ENCODE measurements at places on chromosomes 1 and 21.

GRCh38 chr1:6638226-6638625 is 13.6 kb downstream of the THAP3 start:
- DNase-seq = no peak

GRCh38 chr1:168509210-168509609 is 34.6 kb downstream of the XCL2 start:
- no peak for DNase-seq

DNA sequence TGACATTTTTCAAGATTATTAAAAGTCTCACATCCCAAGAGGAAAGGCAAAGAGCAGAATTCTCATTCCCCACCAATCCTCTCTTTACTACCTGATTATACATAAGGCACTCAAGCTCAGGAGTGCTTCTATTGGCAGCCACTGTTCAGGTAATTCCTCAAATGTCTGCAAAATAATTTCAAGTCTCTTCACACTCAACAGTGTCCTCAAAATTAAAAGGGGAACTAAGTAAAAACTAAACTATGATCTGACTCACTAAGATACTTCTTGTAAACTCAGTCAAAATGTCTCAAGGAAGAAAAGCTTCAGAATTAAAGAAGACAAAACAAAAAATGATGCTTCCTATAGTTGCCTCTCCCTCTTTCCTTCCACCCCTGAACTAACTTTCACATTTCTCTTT is 135.6 kb downstream of the GPATCH2 start:
- no peak for DNase-seq

DNA sequence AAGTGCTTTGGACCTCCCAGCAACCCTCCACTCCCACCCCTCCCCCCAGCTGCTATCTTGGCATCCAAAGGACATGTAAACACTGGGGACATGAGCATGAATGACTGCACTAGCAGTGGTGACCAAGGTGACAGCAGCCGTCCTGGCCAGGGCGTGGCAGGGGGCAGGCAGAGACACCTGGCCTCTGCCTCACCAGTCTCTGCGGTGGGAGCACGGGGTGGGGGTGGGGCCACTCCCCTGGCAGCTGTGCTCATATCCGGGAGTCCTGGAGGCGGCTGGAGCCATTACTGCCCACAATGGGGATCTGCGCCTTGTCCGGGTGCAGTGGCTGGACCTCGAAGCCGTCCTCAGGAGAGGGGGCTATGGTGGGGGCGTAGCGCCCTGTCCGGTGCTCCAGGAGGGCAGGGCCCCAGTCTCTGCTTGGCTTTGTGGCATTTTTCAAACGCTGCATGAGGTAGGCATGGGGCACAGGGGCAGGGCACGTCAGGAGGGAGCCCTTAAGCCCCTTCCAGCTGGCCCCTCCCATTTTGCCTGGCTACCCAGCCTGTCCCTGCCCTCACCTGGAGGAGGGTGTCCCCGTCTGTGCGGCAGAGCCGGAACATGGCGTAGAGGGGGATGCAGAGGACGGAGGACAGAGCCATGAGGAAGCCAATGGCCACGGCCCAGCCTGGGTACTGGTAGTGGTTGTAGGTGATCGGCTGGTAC is 6.0 kb downstream of the CCDC24 start:
- DNase-seq = peak; percentile 94

- no peak for DNase-seq
Measured at GRCh38 chr1:5751833-5752745, 240.1 kb downstream of the NPHP4 start.
